Stimulated activated CD4-positive, alpha-beta T cell treated with anti-CD3 and anti-CD28 coated beads, Interleukin-1b, Interleukin-23, amount 100 ng/mL, for 1 hour (primary cell): ENCODE measurements at places on chromosomes 6 and 20.

- no peak for DNase-seq
These were observed at the start of gene SGK2 for GRCh38 chr20:43558412-43559146. TSS of gene SGK2 (plus strand) at chr20:43559027. CDS start at chr20:43566496, 7,469 bp downstream.

DNA sequence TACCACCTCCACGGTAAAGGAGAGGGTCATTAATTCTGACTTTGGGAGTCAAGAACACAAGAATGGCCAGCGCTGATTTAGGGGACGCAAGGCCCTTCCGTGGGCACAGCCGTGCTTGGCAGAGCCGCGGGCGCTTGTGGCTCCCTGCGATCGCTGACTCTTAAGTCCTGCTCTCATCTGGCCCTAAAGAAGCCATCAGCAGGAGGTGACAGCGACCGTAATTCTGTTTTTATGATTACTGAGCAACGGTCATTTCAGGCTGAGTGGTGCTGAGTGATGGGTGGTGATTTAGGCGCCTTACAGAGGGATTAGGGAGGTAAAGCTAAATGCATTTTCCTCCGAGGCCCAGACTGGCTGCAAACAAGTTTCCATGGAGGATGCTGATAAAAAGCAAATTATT is 364.6 kb upstream of the SULF2 start:
- no peak for DNase-seq

GRCh38 chr20:62656919-62657588 is 14.8 kb downstream of the SLCO4A1 start:
- DNase-seq = no peak

GRCh38 chr6:67391955-67392354 is 1243.1 kb upstream of the ADGRB3 start:
- no peak for DNase-seq

GRCh38 chr20:6698056-6698455 is 69.4 kb upstream of the BMP2 start:
- no peak for DNase-seq

DNA sequence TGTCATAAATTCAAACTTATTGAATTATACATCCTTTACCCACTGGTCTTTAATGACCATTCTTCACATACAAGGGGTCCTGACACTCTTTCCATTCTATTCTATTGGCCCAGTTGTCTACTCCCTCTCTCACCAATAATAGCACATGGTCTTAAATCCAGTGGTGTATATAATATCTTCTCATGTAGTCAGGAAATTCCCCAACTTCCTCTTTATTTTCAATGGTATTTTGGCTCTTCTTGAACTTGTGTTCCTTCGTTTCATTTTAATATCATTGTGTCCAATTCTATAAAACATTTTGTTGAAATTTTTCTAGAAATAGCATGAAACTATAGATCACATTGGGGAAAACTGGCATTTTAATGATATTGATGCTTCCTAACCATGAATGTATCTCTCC is 36.8 kb downstream of the PSMB9 start:
- no peak for DNase-seq

DNA sequence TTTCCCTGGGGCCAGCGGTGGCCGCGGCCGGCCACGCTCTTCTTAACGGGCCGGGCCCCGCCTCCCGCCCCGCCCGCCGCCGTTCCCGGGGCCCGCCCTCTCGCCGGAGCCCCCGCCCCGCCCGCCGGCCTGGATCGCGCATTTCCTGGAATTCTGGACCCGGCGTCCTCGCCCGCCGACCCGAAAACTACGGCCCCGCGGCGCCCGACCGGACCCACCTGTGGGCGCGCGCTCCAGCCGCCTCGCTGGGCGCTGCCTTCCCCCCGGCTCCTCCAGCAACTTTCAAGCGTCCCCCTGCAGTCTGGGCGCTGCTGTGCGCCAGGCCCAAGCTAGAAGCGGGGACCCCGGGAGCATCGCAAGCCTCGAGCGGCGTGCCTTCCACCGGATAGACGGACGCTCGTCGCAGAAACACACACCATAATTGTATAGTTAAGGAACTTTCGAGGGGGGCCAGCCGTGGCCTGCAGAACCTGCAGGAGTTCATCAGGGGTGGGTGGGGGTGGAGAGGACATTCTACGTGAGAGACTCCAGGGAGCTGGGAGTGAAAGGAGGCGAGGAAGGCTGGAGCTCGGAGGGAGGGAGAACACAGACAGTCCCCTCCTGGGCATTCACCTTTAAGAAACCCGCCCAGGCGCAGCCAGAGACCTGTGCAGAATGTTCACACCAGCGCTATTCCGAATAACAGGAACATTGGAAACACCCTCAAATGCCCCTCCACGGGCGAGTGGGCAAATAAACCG is at the start of gene ADA:
ADA (minus strand) TSS at position 16 of the 740 bp plus-strand sequence. CDS start 92 bp downstream, outside the sequence.
- DNase-seq = no peak

GRCh38 chr6:149488815-149489214 is 4.0 kb upstream of the ZC3H12D start:
- DNase-seq = no peak

- no peak for DNase-seq
These were observed 24.5 kb upstream of the ULBP3 start for GRCh38 chr6:150093397-150093796.
